ENCODE measurements at places on chromosomes 3 and 15.
A peak's percentile ranks its signal among the peaks of the same experiment; 100 is the strongest.

DNA sequence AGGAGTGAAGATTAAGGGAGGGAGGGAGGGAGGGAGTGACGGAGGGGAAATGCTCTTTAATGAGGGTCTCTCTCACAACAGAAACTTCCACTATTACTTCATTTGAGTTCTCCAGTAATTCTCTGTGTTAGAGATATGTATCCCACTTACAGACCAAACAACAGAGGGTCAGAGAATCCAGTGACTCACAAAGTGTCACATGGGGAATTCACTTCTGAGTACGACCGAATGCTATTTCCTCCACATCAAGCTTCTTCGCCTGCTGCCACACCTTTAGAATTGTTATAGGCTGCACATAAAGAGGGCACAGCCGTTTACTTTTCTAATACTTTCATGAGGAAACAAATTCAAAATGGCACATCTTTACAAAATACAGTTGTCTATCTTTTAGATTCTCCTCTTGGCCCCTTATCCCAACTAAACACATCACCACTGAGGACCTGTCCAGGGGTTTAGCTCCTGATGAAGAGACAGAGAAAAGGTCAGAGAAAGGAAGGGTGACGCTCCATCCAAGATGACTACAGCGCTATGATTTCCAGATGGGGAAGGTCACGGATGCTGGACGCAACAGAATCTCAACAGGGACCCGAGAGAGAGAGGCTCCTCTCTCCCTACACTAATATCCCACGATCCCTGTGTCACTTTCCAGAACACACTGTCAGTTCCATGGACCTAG lies 119.0 kb downstream of the XXYLT1 start:
- DNase-seq: no peak

DNA sequence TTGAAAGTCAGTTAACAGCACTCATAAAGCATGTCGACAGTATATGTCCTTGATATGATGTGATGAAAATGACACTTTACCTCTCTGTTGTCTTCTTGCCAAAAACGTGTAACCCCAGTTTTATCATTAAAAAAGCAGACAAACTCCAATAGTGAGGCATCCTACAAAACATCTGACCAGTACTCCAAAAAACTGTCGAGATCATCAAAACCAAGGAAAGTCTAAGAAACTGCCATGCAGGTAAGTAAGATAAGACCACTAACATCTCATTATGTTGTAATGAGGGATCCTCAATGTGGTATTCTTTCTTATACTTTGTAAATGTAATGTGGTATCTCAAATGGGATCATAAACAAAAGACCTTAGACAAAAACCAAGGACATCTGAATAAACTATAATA lies 152.3 kb downstream of the NR1I2 start:
- DNase-seq: no peak

GRCh38 chr3:195771646-195772300 lies 40.0 kb downstream of the MUC4 start:
- DNase-seq: peak; percentile 9

- DNase-seq: no peak
Measured at GRCh38 chr3:188209740-188210139, 55.8 kb downstream of the LPP start.

DNA sequence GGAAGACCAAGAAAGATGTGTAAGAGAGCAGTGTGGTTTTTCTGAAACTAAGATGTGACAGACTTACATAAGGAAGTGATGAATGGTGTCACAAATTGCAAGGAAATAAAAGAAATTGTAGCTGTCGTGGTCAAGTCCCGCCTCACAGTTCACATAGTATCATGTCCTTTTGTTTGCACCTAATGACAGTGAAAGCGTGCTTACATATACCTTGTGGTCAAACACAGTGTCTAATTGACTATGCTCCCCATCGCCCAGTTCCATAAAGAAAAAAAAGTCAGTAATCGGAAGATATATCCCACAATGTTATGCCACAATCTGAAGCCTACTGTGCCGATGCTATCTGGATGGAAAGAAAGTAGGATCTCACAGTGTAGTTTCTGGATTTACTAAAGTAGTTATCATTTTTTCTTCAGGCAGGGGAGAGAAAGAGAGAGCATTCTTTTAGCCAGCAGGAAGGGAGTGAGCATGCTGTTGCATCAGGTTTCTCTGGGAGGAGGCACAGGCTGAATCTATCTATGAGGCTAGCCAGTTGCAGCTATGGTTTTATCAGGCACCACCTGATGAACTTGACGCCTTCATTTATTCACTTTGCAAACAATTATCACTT lies 9.8 kb upstream of the PLSCR1 start:
- no peak for DNase-seq

DNA sequence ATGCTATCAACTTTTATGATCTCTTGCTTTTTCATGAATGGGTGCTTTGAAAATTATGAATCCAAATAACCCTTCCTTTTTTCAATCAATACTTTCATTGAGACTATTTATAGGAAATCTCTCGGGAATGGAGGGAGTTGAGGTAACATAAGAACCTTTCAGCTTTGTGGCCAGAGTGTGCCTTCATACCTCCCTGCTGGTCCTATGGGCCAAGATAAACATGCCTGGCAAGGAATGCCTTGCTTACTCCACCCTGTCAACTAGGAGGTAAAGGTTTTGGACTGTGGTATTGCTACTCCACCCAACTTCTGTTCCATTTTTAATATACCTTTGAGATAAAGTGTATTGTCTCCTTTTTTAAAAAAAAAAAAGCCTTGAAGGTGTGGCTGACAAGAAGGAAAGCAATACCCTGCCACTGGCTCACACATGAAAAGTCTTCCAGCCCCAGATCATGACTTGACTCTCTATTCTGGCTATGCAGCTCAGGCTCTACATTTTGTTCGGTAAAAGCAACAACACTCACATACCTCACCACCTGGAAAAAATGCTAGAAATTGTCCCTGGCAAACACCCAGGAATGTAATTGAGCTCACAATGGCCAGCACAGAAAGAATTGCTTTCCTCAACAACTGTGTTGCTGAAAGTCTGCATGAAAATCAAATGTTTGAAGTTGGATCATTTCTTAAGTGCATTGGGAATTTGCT lies 35.8 kb downstream of the COL8A1 start:
- DNase-seq: no peak

DNA sequence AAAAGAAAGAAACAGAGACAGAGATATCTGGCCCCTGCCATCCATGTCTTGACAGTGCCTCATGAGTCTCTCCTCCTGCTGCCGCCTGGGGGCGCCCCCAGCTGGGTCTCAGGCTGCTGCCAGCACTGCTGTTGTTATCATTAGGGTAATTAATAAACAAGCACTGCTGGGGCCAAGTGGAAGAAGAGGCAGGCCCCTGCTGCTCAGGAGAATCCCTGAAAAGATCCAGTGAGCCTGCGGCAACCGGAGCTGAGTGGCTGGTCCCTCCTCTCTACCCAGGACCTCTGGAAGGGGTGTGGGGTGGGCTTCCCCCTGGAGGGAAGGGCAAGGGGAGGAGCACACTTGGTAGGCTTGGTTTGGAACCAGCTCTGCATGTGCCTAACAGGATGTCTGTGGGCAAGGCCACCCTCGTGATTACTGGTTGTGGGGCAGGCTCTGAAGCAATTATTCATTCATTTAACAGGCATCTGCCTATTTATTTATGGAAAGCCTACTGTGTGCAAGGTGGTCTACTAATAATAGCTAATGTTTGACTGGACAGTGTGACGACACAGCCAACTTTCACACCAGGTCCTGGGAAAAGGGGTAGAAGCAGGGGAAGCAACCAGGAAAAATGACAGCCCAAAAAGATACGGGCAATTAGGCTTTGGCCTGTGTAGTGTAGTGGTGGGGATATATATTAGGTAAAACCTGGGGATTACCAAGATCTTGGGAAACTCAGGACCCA lies 1.2 kb upstream of the TYRO3 start:
- DNase-seq: peak; percentile 72

DNA sequence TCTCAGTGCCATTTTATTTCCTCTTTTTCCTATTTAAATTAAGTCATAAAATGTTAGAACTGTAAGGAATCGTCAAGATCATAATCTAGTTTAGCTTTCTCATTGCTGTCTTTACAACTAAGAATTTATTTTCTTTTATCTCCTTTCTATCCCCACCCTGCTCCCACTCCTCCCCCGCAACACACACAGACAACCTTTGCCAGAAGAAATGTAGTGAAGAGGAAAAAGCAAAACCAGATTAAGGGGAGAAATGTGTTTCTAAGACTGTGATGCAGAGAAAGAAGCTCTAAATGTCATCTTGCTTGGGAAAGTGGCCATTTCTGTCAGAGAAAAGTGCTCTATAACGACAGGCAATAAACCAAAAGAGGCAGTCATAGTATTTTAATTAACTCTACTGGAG lies 78.3 kb upstream of the MLF1 start:
- no peak for DNase-seq

- DNase-seq: peak; percentile 85
Measured at GRCh38 chr15:38252481-38253350, at the start of gene SPRED1. TSS of gene SPRED1 (plus strand) at chr15:38252836. CDS start at chr15:38253186, 350 bp downstream.

- DNase-seq: no peak
Measured at GRCh38 chr3:192750201-192750600, 22.9 kb upstream of the FGF12 start.

- no peak for DNase-seq
Measured at GRCh38 chr3:109685084-109686079, 348.0 kb upstream of the DPPA4 start.

DNA sequence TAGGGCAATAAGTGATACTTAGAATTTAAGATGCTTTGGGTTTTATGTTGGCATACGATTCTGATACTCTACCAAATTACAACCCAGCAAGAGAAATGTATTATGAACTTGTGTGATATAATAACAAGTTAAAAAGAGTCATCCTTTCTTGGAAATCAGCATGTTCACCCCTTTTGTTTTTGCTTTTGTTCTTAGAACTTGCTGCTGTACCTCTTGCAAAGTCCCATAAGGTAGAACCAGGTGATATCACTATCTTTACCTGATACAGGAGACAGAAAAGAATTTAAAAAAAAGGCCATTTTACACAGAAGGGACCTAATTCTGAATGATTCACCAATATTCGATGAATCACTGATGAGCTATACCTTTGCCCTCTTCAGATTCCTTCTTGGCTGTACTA lies 810.4 kb downstream of the FHIT start:
- DNase-seq: no peak

- DNase-seq: no peak
Measured at GRCh38 chr15:58163985-58164384, 25.8 kb downstream of the AQP9 start.

DNA sequence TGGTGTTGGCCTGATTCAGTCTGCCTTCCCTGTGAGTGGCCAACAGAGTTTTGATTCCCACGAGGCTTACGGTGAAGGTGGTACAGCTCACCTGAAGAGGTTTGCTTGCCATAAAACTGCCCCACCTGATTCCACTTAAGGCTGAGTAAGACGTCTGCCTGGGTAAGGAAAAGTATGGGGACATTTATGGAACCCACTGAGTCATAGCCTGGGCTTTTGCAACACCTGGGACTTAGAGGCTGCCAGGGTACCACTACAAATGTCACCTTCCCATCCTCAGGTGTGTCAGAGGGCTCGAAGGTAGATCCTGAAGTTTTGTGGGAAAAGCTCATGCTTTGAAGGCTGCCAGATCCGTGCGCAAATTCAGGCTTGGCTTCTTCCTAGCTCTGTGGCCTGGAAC lies 56.9 kb upstream of the SLCO2A1 start:
- no peak for DNase-seq

GRCh38 chr3:110323349-110323748 lies 748.3 kb upstream of the NECTIN3 start:
- DNase-seq: no peak

- DNase-seq: peak; percentile 60
Measured at GRCh38 chr3:40079203-40079846, 230.2 kb upstream of the EIF1B start.

All from right forelimb (tissue), 1 donor.